ENCODE measurements at places on chromosomes 6 and 20.
A peak's percentile ranks its signal among the peaks of the same experiment; 100 is the strongest.

GRCh38 chr6:53532942-53533341 is 12.0 kb downstream of the GCLC start:
- DNase-seq, result no peak

DNA sequence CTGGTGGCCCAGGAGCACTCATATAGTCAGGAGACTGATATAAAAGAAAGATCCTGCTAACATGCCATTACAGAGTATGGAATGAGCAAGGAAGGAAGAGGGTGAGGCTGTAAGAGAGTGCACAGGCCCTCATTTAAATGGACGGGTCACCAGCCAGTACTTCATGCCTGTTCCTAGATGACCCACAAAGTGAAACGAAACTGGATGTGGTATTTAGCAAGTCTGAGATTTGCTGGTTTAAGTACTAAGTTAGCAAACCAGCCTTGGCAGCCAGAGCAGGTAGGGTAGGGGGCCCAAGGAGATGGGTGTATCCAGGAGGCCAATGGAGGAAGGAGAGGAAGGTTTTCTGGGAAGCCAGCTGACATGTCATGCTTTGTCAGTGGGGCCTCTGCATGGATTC is 15.9 kb downstream of the NT5E start:
- no peak for DNase-seq

GRCh38 chr6:160972111-160972510 is 19.5 kb upstream of the MAP3K4 start:
- no peak for DNase-seq

GRCh38 chr6:26251354-26252076 is 113.5 kb upstream of the BTN3A2 start:
- peak; percentile 74 for DNase-seq
